ENCODE measurements at places on chromosomes 5 and 9. TPM values are rescaled to one million over a fixed set of nuclear protein-coding genes. Genes with fewer than 3 reads are reported as not detected.

GRCh38 chr5:143645356-143645755 lies 166.6 kb upstream of the HMHB1 start:
- DNase-seq = no peak

DNA sequence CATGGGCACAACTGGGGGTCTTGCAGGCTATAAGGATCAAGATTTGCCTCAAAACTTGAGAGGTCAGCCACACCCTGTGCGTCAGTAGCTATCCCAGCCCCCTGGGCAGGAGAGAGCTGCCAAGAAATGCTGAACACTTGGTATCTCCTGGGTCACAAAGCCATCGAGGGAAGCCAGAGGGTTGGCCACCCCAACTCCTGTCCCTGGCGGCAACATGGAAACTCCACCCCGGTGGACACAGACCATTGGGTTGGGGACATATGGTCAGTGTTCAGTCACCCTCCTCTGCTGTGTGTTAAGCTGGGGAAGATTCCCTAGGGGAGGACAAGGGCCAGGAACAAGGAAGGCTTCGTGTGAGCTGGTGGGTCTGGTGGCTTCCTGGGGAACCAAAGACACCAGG lies 140.6 kb downstream of the C5orf15 start:
- no peak for DNase-seq

GRCh38 chr9:126652140-126652582 lies 38.4 kb downstream of the LMX1B start:
- no peak for DNase-seq

Gene LRRC19
- 0.38 TPM for polyA plus RNA-seq

Gene PCDHGA10
- polyA plus RNA-seq = 3.9 TPM

Gene REEP2
- 12.3 TPM for polyA plus RNA-seq

All from left renal pelvis (tissue), 4 donors.